ENCODE measurements at places on chromosomes 11 and 22. TPM values are rescaled to one million over a fixed set of nuclear protein-coding genes. Genes with fewer than 3 reads are reported as not detected.

PRPF19 gene
- 45.7 TPM for total RNA-seq

HTR3B gene
- not detected for total RNA-seq

SNX32 gene
- not detected for total RNA-seq

PKNOX2 gene
- total RNA-seq: 30.1 TPM

TMPRSS4 gene
- not detected for total RNA-seq

OR10D3 gene
- not detected for total RNA-seq

SEC14L6 gene
- total RNA-seq: not detected

ROBO4 gene
- 17.5 TPM for total RNA-seq

OR2AG2 gene
- total RNA-seq: not detected

APOBEC3F gene
- total RNA-seq: 0.57 TPM

FAM76B gene
- total RNA-seq: 5.8 TPM

SHANK3 gene
- total RNA-seq: 13.5 TPM

CBY1 gene
- total RNA-seq: 17.5 TPM

PLEKHA7 gene
- 1.6 TPM for total RNA-seq

OR52K2 gene
- total RNA-seq: not detected

PANX2 gene
- total RNA-seq: 0.69 TPM

FOLR1 gene
- total RNA-seq: 0.36 TPM

SMC1B gene
- not detected for total RNA-seq

HIC2 gene
- 2.4 TPM for total RNA-seq

SAMM50 gene
- 75.6 TPM for total RNA-seq

MOV10L1 gene
- not detected for total RNA-seq

MOGAT2 gene
- not detected for total RNA-seq

OR51A2 gene
- not detected for total RNA-seq

OPCML gene
- total RNA-seq: 0.07 TPM

KCNA4 gene
- total RNA-seq: not detected

FAT3 gene
- total RNA-seq: 0.92 TPM

CDCA5 gene
- 0.50 TPM for total RNA-seq

BANF1 gene
- total RNA-seq: 384 TPM

SLC22A6 gene
- total RNA-seq: not detected
